G401 (cell line): ENCODE measurements at places on chromosomes 1 and 21. TPM values are rescaled to one million over a fixed set of nuclear protein-coding genes. Genes with fewer than 3 reads are reported as not detected.

Gene AIM2
- not detected in 2 replicates for total RNA-seq

Gene MMP23B
- total RNA-seq = 1.1 and 1.3 TPM in 2 replicates

Gene MPL
- total RNA-seq = not detected in 2 replicates

Gene CHIT1
- not detected in 2 replicates for total RNA-seq

Gene S100A7A
- not detected in 2 replicates for total RNA-seq

Gene PPT1
- 181 and 227 TPM in 2 replicates for total RNA-seq

Gene BCAR3
- total RNA-seq = 2.3 and 3.3 TPM in 2 replicates

Gene CACNA1E
- total RNA-seq = not detected in 2 replicates

DNA sequence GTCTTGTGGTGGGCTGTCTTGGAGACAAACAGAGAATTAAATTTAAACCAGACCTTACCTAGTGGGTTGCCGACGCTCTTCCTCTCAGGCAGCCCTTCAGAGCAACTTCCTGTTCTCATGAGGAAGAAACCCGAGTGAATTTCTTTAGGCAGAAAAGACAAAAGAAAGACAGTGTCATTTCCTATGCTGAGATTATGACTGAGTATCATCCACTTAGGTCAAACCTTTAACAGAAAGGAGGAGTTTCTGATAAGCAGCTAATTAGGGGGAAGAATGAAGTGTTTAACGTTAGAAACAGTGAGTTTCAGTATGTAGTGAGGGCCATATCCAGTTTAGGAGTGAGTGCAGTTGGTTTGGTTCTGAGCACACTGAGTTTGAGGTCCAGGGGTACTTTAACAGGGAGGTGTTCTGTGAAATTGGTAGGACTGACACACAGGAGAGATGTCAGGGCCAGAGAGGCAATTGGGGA, 38.7 kb downstream of the FASLG start:
- no peak for DNase-seq

GRCh38 chr1:147851149-147851548, 51.4 kb upstream of the GJA8 start:
- no peak for DNase-seq

DNA sequence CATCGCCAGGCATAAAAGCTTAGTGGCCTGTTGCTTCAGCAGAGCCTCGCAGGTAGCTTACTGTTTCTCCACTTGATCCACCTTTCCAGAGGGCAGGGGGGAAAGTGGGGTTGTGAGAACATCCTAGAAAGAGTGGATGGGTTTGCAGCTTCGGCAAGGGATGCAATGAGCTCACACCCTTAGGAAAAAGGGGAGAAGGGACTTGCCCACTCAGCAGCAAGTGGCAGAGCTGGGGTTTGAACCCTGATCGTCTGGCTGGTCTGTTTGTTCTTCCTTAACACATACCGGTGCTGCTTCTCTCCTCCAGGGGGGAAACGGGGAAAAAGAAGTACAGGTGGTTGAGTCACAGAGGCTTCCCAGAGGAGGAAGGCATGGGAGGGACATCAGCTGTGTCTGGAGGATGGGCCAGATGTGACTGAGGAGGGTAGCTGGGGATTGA, 1.0 kb downstream of the TMEM201 start:
- no peak for DNase-seq

- no peak for DNase-seq
These were observed 241.6 kb upstream of the DUSP10 start for GRCh38 chr1:221983444-221983843.

DNA sequence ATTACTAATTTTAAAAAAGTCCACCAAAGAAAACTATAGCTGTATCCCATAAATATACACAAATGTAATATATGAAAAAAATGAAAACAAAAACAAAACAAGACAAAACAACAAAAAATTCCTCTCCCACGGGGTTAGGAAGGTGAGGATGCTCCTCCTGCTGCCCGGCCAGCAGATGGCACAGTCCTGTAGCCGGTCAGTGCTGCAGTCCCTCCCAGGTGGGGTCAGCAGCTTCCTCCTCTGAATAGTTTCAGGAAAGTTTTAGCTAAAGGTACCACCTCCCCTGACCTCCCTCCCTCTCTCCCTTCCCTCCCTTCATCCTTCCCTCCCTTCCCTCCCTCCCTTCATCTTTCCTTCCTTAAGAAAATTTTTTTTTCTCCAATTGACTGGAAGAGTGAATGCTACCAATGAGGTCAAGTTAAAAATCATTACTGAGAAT, 67.8 kb upstream of the BCL10 start:
- DNase-seq = no peak

DNA sequence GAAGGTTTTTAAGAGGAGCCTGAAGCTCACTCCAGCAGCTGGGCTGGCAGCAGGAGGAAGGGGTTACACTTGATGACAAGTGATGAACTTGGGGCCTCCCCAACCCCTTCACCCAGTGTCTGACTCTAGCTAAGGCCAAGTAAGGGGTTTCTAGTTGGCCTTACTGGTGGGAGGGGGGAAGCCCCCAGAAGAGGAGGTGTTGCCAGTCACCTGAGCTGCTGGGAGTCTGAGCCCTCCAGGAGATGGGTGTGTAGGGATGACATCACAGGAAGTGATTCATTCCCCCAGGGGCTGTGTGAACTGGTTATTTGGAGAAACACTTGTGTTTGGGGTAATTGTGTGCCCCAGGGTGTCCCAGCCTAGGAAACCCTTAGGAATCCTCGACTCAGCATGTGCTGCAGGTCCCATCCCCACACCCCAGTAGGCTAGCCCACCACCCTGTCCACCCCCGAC, 3.1 kb downstream of the PADI1 start:
- DNase-seq = no peak

GRCh38 chr1:101967871-101968270, 28.9 kb downstream of the OLFM3 start:
- DNase-seq = no peak

DNA sequence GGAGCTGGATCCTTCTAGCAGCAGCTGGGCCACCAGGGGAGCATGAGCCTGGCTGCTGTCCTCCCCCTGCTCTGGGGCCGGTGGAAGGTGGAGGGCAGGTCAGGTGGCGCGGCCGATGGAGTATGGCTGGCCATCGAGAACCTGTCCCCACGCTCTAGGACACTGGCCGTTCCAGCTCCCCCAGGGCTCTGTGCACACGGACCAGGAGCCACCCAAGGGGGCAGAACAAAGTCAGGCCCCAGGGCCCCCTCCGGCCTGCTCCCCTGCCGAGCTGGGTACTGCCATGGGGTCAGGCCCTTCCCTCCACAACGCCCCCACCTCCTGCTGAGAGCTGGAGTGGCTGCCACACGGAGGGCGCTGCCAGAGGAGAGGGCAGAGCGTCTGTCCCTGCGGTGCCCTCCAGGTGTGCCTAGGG, 4.5 kb upstream of the PLCH2 start:
- DNase-seq = no peak

DNA sequence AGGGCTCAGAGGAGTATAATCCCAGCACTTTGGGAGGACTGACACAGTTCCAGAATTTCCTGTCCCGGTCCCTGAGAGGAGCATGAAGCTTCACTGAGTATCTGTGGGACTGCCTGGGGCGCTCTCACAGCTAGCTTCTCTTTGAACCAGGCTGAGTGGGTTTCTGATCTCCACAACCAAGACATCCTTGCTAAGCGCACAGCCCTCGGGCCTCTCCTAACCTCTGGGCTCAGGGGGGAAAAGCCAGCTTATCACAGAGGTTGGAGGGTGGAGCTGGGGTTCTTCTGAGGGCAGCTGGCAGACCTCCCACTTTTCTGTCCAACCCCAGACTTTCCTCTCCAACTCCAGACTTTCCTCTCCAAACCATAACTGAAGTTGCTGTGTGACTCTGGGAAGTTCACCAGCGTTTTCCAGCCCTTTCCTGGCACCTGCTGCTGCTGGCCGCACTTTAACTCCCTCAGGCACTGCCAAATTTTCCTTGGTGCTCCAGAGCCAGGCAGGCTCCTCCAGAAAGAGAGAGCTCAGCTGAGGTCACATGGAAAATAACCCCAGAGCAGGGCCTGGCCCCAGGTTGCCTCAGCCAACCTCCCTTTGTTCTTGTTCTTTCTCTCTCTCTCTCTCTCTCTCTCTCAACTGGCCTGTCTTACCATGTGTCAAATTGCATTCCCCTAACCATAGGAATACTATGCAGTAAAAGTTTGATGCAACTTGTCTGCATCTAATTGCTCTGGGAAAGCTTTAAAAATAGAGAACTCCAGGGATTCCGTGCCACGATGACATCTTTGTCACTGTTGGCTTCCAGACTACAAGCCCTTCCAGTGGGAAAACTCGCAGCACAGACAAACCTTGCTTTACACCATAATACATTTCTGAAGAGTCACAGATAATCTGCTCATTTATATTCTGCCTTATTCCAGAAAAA, 49.5 kb downstream of the OLFML2B start:
- DNase-seq = peak; percentile 5

GRCh38 chr1:35592991-35593769, 20.1 kb downstream of the TFAP2E start:
- no peak for DNase-seq

- DNase-seq = no peak
These were observed 214.6 kb upstream of the NCAM2 start for GRCh38 chr21:20783611-20784010.

- DNase-seq = no peak
These were observed 87.4 kb downstream of the FASLG start for GRCh38 chr1:172746091-172746949.

GRCh38 chr21:25578056-25578961, 29.0 kb downstream of the MRPL39 start:
- DNase-seq = no peak

GRCh38 chr1:54487571-54488050, 60.4 kb upstream of the ACOT11 start:
- DNase-seq = peak; percentile 82

DNA sequence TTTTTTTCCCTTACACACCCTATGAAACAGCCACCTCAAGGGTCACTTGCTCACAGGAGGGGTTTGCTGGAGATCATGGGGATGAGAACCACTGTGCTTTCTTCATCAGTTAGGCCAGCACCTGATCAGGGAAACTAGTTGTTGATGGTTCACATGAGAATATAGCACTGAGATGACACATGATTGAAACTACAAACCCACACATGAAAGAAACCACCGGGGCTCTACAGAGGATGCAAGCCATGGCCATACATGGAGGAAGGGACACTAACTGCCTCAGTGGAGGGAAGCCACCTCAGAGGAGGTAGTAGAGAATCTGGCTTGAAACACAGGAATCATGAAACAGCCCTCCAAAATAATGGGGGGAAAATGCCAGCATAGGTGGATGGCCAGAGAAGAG, 63.2 kb downstream of the PRKAB2 start:
- no peak for DNase-seq

DNA sequence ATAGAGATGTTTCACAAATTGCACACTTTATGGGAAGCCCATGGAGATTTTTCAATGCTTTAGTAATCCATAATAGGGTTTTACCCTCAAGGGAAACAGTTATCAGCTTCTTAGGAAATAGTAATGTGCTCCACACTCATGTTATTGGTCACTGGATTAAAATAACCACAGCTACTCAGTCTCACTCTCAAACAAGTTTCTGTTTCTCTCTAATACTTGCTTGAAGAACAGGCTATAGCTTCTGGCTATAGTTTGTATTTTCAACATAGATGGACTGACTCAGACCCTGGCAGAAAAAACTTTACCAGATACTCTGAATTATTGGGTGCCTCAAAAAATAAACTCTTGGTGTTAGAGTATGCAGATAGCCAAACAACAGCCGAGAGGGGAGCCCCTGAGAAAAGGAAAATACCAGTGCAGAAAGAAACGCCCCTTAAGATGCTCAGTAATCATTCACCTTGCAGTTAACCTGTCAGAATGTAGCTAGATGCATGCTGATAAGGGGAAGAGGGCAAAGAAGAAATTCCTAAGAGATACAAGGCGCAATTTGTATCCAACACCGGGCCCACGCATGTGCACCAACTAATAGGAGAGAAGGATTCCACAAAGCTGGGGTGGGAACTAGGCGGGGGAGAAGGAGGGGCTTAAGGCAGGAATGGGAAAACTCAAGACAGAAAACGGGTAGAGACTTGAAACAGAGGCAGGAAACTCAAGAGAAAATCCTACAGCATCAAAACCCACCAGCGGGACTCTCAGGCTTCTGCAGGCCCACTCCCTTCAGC, 30.4 kb upstream of the PDE4B start:
- DNase-seq = no peak

DNA sequence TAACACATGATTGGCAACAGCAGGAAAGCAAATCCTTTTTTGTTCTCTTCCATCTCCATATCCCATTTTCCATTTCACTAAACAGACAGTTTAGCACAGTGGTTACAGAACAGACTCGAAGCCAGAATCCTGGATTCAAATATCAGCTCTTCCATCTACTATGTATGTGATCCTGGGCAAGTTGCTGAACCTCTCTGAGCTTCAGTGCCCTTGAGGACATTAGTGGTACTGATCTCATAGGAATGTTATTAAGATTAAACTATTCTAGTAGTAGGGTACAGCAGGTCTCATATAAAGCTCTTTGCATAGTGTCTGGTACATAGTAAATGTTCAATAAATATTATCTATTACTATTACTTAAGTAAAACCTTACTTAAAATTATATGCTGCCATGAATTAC, 13.8 kb upstream of the HHIPL2 start:
- DNase-seq = no peak

GRCh38 chr1:2352897-2353550, 38.3 kb downstream of the MORN1 start:
- no peak for DNase-seq

DNA sequence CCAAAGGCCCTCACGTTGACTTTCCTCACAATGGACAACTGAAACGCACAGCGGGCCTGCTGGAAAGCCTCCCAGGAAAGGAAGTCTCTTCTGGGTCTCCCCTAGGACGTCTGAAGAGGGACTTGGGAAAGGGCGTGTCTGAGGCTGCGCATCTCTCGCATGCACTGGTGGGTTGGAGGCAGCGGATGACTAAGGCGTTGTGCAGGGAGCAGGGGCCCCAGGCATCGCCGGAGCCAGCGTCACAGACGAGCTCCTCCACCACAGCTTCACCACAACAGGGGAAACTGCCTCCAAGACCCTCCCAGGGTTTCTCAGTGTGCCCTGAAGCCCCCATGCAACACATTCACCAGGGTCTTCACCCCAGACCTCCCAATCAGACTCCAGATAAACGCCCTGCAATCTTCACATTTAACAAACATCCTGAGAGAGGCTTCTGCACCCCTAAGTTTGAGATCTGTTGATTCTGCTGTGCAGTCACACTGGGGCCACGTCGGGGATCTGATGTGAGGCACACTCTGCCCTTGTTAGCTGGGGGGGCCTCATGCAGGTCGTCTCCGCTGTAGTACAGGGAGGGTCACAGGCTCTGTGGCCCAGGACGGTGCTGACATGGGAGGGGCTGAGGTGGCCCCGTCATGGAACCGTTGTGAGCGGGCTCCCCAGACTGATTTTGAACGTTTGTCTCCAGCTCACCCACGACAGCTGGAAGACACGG, 7.0 kb upstream of the TFF1 start:
- no peak for DNase-seq

DNA sequence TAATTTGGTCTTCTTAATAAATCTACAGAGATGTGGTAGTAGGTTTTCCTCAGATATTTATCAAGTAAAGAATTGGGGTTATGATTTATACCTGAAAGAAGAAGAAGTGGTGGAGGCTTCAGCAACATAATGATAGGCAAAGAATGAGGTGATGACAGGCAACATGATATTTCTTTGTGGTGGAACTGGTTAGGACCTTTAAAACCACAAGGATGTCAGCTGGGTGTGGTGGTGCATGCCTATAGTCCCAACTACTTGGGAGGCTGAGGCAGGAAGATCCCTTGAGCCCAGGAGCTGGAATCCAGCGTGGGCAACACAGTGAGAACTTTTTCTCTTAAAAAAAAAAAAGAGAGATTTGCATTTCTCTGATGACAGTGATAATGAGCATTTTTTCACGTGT, 34.1 kb upstream of the COL11A1 start:
- DNase-seq = no peak
